ENCODE measurements at places on chromosomes 13 and 19. TPM values are rescaled to one million over a fixed set of nuclear protein-coding genes. Genes with fewer than 3 reads are reported as not detected.

The POLR2I gene
- 250 TPM for total RNA-seq

The CALR3 gene
- not detected for total RNA-seq

The STOML3 gene
- not detected for total RNA-seq

The VSTM2B gene
- total RNA-seq = not detected

The NECTIN2 gene
- total RNA-seq = 71.6 TPM

The ZNF497 gene
- total RNA-seq = 2.2 TPM

DNA sequence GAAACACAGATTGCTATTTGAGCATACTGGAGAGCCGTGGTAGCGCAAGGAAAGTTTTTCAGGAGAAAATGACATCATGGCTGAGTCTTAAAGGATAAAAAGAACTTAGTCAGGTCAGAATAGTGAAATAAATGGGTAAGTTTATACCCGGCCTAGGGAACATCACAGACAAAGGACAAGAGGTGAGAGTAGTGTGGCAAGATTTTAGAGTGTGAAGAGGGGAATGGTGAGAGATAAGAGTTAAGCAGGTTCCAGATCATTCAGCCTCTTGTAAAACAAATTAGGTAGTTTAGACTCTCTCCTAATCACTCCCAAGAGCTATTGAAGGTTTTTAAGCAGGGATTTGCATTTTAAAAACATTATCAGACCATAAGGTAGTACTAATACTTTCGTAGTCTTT, 116.0 kb upstream of the MAB21L1 start:
- no peak overlapping the region for H3K4me3 ChIP-seq
- no peaks in the 10 kb centered on the region for H3K27me3 ChIP-seq
- no peaks in the 10 kb centered on the region for H3K36me3 ChIP-seq
- H3K27ac ChIP-seq = no peak overlapping the region
- no peak for DNase-seq

GRCh38 chr19:16645140-16645539, 14.8 kb downstream of the SMIM7 start:
- no peaks in the 10 kb centered on the region for H3K27me3 ChIP-seq
- H3K4me3 ChIP-seq = no peak overlapping the region
- no peak for DNase-seq
- no peaks in the 10 kb centered on the region for H3K4me1 ChIP-seq

- no peaks in the 10 kb centered on the region for H3K27me3 ChIP-seq
- H3K4me1 ChIP-seq = no peaks in the 10 kb centered on the region
- H3K36me3 ChIP-seq = peaks cover 14% of the 10 kb centered on the region
- no peak overlapping the region for H3K27ac ChIP-seq
- DNase-seq = no peak
- no peak overlapping the region for H3K4me3 ChIP-seq
These were observed 17.1 kb downstream of the NAA16 start for GRCh38 chr13:41327994-41328790.

- no peaks in the 10 kb centered on the region for H3K4me1 ChIP-seq
- H3K27ac ChIP-seq = no peak overlapping the region
- H3K4me3 ChIP-seq = no peak overlapping the region
- H3K27me3 ChIP-seq = no peaks in the 10 kb centered on the region
These were observed 64.3 kb upstream of the F7 start for GRCh38 chr13:113041293-113041690.

- peak within 1 kb of the TSS; percentile 62 for H3K27ac ChIP-seq
- DNase-seq = peak; percentile 100
- H3K4me1 ChIP-seq = peaks cover 13% of the 10 kb centered on the region
- peak within 1 kb of the TSS; percentile 82 for H3K4me3 ChIP-seq
These were observed at the start of gene FBXL12 for GRCh38 chr19:9818734-9819595. Gene FBXL12, minus strand, starts transcription at chr19:9819079. Its CDS starts 266 bp downstream, at chr19:9818813.

- no peak overlapping the region for H3K4me3 ChIP-seq
- DNase-seq = no peak
- 0 out of 2 replicates have a peak, but pooled peaks cover 3% of the 10 kb centered on the region for H3K4me1 ChIP-seq
These were observed 62.1 kb downstream of the ARHGEF7 start for GRCh38 chr13:111177081-111177711.

- no peaks in the 10 kb centered on the region for H3K36me3 ChIP-seq
- peaks cover 4% of the 10 kb centered on the region for H3K4me1 ChIP-seq
- no peak within 1 kb of the TSS for H3K27ac ChIP-seq
- DNase-seq = peak; percentile 23
- H3K27me3 ChIP-seq = peaks cover 7% of the 10 kb centered on the region
- peak within 1 kb of the TSS; percentile 35 for H3K4me3 ChIP-seq
These were observed at the start of gene KISS1R for GRCh38 chr19:917323-918151. Gene KISS1R, plus strand, starts transcription at chr19:917333. Its CDS starts 170 bp downstream, at chr19:917503.

Measured in PC-3 (cell line).